ENCODE measurements at places on chromosomes 6 and 20.
A peak's percentile ranks its signal among the peaks of the same experiment; 100 is the strongest.

DNA sequence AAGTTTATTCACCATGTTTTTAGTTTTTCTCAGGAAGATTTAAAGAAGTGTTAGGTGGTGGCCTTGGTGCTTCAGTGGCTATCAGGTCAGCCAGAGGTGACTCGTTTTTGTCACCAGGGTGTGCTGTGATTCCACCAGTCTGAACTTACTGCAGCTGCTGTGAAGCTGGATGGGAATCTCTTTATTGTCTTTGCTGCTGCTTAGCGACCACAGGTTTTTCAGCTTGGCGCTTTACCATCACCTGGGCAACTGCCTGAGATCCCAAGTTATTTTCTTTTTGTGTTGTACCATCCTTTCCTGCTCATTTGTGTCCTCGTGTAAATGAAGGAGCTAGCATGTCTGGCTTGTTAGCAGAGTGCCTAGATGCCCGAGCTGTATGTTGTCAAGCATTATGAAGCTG is 146.9 kb downstream of the MACROD2 start:
- no peak for DNase-seq

- peak; percentile 21 for DNase-seq
Observed at GRCh38 chr6:150600301-150601017, 774 bp downstream of the PLEKHG1 start.

- DNase-seq, result no peak
Observed at GRCh38 chr6:140061110-140062042, 686.9 kb upstream of the CITED2 start.

DNA sequence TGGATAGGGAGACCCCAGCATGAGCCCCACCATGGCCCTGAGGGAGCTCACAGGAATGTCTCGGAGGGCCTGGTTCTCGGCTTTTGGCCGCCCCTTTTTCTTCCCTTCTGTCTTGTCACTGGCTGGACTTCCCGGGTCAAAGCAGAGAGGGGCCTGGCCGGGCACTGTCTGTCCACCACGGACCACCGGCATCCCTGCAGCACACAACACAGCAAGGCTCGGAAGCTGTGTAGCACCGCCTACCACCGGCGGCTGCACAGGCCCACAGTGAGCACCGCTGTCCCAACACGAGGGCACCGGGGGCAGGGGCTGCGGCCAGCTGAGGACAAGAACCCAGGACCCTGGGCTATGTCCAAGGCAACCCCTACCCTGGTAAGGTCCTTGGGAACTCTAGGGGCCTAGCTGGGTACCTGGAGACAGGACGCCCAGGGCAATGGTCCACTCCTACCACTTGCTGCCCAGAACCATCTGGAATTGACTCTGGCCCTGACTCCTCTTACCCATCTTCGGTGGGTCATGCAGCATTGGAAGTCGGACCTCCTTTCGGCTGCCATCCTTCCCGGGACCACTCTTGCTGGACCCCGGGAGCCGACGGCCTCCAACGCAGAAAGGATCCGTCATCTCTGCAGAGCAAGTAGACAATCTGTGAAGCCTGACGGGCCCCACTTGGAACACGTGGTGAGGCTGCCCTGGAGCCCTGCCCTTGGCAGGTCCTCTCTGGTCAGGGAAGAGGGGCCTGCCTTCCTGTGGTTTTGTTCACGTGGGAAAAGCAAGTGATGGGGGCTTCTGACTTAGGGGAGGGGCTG is 2.2 kb downstream of the ZNF512B start:
- DNase-seq, result no peak

GRCh38 chr20:20083807-20084206 is 31.5 kb downstream of the CFAP61 start:
- DNase-seq, result no peak

DNA sequence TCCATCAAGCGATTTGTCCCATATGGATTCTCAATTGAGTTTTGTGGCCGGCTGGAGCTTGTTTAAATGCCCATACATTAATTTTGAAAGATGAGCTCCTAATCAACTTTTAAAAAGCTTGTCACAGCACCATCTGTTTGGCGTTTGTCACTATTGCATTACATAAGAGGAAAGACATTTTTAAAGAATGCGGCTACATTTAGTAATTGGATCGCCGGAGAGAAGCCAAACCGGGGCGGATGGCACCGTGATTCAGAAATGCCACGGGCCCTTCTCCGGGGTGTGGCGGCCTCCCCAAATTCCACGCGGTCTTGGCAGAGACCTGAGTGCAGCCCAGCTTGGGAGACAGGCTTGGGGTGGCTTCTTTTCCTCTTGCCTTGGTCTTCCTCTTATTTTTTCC is 67.7 kb upstream of the ZNFX1 start:
- no peak for DNase-seq

DNA sequence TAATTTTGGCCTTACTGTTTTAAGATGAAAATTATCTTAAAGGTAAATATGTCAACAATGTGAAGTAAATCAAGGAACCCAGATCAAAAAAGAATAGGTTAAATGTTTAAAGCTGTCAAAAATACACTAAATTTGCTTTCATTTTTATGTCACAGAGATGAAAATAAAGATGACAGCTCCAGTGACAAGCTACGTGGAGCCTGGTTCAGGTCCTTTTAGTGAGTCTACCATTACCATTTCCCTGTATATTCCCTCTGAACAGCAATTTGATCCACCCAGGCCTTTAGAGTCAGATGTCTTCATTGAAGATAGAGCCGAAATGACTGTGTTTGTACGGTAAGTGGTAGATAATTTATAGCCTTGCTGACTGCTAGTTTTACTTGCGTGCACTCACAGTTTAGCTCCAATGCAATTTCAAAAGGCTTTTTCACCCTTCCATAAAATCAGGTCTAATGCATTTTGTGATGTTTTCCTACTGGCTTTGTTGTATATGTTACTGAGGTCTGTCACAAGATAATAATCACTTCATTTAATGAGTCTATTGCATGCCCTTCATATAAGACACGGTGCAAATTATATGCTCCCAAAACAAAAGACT is 1.9 kb downstream of the HEBP2 start:
- no peak for DNase-seq

DNA sequence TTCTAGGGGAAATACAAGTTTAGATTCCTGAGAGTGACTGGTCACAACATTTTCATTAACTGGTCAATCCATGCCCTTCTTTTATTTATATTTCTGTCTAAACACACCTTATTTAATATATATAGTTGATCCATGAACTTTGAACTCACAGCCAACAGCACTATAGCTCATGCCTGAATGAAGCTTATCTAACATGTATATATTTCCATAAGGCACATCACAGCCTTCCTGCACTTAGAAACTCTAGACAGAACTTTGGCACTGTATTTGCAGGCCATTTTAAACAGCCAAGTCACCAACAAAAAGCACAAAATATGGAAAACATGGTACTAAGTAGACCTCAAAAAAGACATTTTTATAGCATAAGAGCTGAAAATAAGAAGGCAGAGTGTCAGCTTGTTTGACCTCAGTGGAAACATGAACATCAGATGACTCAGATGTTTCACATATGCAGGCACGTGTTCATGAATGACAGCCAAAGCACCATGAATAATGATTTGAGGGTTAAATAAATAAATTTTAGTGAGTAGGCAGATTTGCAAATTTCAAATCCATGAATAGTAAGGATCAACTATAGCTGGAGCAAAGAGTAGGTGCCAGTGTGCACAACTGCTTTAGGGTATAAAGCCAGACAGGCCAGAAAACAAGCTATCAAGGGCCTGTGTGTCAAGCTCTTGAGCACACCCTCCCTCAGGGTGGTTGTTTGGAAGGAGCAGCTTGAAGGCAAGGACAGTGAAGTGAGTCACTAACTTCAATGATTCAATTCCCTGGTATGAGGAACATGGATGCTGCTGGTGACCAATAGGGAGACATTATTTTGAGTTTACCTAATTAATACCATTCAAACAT is 88.9 kb upstream of the NT5E start:
- no peak for DNase-seq

GRCh38 chr20:25046736-25047666 is 10.9 kb downstream of the ACSS1 start:
- DNase-seq, result no peak

GRCh38 chr6:151494235-151494935 is 568 bp downstream of the CCDC170 start:
- no peak for DNase-seq

DNA sequence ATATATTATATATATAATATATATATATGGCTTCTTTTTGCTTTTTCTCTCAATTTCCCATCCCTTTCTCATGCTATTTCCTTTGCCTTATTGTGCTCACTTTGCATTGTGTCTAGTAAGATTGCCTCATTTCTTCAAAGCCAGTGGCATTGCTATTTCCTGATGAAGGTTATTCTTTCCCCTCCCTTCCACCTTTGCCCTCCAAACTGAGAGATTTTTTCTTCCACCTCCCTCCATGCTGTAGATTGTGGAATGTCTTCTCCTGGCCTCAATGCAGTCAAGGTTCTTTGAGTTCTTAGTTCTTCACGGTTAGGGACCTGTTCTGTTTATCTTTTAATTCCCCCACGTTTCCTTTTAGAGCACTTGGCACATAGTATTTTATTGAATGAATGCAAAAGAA is 17.2 kb downstream of the SH3BGRL2 start:
- no peak for DNase-seq

GRCh38 chr6:41689171-41690008 is 46.0 kb downstream of the TFEB start:
- DNase-seq, result no peak

GRCh38 chr6:129730477-129731165 is 20.6 kb upstream of the ARHGAP18 start:
- peak; percentile 69 for DNase-seq

GRCh38 chr20:13037727-13038126 is 29.0 kb downstream of the SPTLC3 start:
- no peak for DNase-seq

- no peak for DNase-seq
Observed at GRCh38 chr20:18176318-18176785, 38.7 kb downstream of the KAT14 start.

- peak; percentile 62 for DNase-seq
Observed at GRCh38 chr6:148464319-148465010, 121.8 kb downstream of the SASH1 start.

- DNase-seq, result no peak
Observed at GRCh38 chr6:106124437-106125430, 38.6 kb downstream of the PRDM1 start.

- DNase-seq, result no peak
Observed at GRCh38 chr6:166809721-166810120, 146.6 kb downstream of the RNASET2 start.

GRCh38 chr20:1563598-1563997 is 6.1 kb upstream of the SIRPD start:
- DNase-seq, result no peak

DNA sequence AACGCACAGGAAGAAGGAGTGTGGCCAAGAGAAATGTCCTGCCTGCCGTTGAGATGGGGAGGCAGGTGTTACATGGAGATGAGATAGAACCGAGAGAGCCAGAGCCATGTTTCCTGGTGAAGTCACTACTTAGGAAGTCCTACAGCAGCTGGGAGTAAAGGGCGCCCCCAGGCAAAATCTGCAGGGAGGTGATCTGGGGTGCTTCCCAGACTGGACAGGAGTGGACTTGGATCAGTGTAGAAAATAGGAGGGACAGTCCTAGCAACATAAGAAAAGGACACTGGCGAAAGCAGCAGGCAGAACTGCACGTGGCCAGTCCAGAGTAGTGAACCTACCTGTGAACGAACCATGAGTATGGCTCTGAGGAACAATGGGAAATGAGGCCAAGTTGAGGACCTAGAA is 85.3 kb downstream of the CD164 start:
- DNase-seq, result no peak
